ENCODE measurements at places on chromosomes 3 and 15.

GRCh38 chr3:143648218-143648617, 200.1 kb downstream of the SLC9A9 start:
- no peak for DNase-seq

GRCh38 chr3:197186887-197187588, 111.4 kb downstream of the DLG1 start:
- no peak for DNase-seq

DNA sequence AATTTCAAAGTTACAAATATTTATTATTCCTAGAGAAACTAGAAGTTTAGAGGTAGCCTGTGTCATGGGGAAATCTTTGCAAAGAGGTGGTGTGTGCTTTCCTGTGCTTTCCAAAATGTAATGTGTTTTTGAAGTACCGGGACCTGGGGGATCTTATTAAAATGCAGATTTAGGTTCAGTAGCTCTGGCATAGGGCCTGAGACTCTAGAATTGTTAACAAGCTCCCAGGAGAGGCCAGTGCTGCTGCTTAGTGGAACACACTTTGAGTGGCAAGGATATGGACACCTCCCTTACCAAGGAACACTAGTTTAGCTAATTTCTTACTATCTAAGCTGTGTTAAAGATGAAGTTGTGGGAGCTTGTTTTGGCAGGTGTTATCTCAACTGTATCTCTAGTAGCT, 428.9 kb downstream of the VGLL3 start:
- DNase-seq: no peak

GRCh38 chr3:73433687-73434086, 191.1 kb downstream of the PDZRN3 start:
- DNase-seq: no peak

GRCh38 chr15:68593828-68594532, 15.2 kb downstream of the CORO2B start:
- no peak for DNase-seq

All from mesenteric fat pad (tissue), 1 donor.